Foreskin fibroblast (primary cell): ENCODE measurements at places on chromosomes 3 and 15.

DNA sequence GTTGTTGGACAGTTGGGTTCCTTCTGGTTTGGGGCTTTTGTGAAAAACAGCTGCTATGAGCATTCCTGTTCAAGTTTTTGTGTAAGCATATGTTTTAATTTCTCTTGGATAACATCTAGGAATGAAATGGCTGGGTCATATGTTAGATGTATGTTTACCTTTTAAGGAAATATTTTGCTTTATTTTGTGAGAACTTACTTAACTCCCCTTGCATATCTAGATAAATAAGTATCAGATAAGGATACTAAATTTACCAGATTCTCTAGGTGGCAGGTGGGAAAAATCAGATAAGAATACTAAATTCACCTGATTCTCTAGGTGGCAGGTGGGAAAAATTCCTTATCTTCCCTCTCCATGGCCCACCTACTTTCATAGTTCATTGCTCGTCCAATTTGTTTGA, 1.1 kb upstream of the PLS1 start:
- DNase-seq: no peak

- no peak for DNase-seq
Observed at GRCh38 chr3:153639631-153640030, 477.6 kb downstream of the RAP2B start.

GRCh38 chr3:106036696-106037095, 167.9 kb upstream of the CBLB start:
- no peak for DNase-seq

GRCh38 chr15:67185621-67186225, 68.7 kb downstream of the AAGAB start:
- DNase-seq: peak; percentile 68

DNA sequence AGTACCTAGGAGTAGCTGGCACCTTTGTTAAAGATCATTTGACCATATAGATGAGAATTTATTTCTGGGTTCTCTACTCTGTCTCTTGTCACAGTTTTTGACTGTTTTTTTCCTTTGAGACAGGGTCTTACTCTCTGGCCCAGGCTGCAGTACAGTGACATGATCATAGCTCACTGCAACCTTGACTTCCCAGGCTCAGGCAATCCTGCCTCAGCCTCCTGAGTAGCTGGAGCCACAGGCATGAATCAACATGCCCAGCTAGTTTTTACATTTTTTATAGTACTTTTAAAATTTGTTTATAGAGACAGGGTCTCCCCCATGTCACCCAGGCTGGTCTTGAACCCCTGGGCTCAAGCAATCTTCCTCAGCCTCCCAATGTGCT, 45.0 kb downstream of the BCL2L10 start:
- peak; percentile 29 for DNase-seq

GRCh38 chr3:18111796-18112232, 313.3 kb downstream of the SATB1 start:
- no peak for DNase-seq

DNA sequence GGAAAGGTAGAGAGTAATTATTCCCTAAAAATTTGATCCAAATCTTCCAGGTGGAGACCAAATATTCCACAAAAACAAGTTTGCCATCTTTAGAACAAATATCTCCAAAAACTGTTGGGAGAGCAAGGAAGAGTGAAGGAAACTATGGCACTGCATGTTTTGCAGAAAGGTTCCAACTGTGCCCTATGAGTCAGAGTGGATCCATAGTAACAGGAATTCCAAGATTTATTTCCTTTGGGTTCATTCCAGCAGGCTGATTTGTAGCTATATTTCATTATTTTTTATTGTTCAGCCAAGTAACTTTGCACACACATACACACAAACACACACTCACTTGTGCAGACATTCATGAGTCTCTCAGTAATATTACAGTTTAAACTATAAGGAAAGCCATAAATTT, 459.7 kb upstream of the EPHA6 start:
- DNase-seq: no peak

- peak; percentile 90 for DNase-seq
Observed at GRCh38 chr15:75718328-75718727, 5.7 kb upstream of the CSPG4 start.

DNA sequence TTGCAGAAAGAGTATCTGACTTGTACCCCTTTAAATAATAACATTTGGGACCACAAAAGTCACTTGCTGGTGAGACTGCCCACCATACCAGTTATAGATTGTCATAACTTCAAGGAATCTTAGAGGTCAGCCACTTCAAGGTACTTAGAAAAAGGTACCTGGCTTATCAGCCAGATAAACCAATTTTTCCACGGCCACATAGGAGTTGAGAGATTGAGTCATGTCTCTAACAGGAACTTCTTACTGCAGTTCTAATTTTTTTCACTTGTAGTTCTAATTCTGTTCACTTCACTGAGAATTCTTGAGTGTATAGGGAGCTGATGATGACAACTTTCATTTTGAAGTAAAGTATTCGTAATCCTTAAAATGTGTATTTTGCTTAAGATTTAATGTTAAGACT, 317.1 kb upstream of the CBLB start:
- no peak for DNase-seq

DNA sequence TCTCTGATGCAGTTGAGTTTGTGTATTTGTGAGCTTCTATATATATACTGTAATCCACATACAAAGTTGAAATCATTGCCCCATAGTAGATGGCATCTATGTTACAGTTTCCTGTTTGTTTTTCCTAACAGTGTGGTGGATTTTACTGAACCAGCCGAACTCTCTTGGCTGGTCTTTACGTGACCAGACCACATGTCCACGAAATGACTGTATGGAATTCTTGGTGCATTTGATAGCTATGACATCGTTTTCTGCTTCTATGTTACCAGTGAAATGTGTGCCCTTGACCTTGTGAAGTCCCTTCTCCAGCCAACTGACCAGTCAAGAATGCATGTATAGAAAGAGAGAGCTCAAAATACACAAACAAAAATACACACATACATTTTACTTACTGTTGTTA, 1.8 kb downstream of the KCNMB2 start:
- peak; percentile 6 for DNase-seq

DNA sequence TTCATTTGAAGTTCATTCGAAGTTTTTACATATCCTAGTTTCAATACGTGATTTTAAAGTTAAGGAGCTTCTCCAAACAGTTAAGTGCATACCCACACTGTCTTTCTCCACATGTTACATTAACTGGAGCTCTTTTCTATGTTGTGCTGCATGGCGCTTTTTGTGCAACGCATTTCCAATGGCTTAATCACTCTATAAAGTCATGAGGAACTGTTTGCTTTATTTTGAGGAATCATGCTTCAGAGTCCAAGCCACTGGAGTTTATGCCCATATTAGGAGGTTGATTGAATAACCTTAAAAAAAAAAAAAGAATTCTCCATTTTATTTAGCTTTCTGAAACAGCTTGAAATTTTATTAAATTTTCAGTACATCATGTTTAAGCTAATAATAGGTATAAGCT, 109.4 kb upstream of the MBNL1 start:
- peak; percentile 79 for DNase-seq

DNA sequence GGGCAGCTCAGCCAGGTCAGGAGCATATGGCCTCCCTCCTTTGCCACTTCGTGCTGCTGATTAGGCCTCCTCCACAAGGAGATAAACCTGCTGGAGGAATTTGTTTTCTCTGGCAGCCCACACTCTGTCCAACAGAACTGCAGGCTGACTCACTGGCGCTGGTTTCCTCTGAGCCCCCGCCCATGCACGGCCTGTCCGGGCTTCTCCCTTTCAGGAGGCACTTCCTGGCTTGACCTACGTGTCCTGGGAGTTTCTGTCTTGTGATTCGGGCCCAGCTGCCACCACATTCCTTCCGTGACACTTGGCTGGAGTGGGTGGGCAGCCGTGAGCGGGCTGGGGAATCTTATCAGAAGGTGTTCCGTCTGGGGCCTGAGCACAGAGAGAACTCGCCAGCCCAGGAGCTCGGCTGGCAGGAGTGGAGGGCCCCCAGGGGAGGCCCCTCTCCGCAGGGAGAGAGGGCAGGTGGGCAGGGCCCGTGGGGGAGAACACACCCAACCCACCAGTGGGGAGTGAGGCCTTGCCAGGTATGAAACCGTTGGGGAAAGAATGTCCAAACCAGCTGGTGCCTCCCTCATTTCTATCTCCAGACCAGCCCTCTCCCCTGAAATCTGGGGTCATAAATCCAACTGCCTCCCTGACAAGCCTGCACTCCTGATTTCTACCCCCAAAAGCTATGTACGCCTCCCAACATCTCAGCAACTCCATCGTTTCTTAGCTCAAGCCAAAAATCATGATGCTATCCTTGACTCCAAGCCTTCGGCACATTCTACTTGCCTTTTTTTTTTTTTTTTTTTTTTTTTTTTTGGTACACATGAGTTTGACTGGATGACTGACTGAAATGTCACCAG, 110.6 kb upstream of the MEF2A start:
- DNase-seq: peak; percentile 91

DNA sequence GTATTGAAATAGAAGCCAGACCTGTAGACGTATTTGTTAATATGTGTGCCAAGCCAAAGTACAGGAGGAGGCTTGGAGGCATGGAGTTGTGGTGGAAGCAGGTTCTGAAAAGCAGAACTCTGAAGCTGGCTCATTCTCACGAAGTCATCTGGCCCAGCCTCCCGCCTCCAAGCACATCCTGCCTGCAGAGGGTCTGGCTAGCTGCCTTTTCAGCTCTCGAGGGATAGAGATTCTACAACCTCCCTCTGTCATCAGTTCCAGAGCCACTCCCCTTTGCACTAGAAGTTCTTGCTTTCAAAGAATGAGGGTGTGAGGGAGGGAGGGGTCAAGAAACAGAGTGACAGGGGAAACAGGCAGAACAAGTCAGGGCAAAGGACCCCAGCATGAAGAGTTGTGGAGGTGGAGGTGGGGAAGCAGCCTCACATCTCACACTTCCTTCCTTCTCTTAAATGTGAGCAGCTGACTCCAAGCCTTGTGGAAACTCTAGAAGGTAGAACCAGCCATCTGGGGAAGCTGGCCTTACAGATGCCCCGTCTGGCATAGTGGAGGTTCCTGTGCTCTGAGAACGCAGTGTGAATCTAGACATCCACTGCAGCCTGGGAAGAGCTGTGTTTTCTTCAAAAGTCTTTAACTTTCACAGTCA, 95.3 kb downstream of the SLC49A4 start:
- DNase-seq: peak; percentile 29

DNA sequence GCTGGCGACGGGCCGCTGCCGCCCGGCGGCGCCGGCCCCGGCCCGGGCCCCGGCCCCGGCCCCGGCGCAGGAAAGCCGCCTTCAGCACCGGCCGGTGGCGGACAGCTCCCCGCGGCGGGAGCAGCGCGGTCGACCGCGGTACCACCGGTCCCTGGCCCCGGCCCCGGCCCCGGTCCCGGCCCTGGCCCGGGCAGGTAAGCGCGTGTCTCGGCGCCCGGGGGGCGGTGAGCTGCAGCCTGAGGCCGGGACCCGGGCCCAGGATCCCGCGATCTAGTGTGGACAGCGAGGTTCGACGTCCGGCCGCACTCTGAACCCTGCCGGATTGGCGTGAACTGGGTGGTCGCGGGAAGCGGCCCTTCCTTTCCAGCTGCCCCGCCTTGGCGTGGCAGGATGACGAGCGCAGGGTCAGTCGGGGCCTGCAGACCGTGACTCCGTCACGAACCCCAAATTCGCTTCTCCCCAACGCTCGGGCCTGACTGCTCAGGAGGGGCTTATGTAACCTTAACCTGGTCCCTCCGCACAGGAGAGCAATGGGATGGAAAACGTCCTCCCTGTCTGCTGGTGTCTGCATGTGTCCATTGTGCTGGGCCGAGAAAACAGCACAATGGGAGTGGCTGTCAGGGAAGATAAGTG, 472 bp downstream of the BSN start:
- peak; percentile 70 for DNase-seq

GRCh38 chr15:69489073-69489571, 36.5 kb downstream of the RPLP1 start:
- DNase-seq: no peak

DNA sequence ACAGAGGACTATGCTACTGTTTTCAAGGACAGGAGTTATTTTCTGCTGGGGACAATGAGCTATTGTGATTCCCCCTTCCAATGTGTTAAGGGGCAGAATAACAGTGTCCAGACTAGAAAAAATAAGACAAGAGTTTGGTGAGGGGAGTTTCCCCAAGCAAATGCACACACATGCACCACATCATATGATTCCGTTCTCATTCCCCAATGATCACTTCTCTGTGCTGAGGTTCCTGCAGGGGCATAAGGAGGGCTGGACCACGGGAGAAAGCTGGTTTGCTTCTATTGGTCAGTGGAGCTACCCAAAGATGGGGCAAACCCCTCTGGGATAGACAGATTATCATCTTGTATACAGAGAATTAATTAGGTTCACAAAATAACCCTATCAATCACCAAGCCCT, 80.6 kb downstream of the RBPMS2 start:
- no peak for DNase-seq

DNA sequence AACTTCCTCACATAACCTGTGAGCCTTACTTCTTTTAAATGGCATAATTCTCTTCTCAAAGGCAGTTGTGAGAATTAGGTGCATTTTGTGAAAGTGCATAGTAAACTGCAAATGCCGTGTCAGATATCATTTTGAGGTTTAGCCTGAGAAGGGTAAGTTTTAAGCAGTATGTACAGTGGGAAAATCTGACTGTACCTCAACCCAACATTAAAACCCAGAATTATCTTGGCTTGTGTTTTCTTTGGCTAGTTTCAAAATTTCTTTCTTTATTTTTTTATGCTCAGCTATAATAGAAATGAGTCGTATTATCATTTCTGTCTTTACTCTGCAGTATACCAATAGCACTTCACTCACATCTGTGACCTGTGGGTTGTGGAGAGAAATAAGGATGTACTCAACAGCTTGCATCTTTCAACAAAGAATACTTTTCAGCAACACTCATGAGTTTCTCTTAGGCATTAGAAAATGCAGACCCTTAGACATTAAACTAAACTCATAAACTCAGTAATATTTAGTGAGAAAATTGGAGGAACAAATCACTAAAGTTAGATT, 65.7 kb downstream of the RASA2 start:
- no peak for DNase-seq

DNA sequence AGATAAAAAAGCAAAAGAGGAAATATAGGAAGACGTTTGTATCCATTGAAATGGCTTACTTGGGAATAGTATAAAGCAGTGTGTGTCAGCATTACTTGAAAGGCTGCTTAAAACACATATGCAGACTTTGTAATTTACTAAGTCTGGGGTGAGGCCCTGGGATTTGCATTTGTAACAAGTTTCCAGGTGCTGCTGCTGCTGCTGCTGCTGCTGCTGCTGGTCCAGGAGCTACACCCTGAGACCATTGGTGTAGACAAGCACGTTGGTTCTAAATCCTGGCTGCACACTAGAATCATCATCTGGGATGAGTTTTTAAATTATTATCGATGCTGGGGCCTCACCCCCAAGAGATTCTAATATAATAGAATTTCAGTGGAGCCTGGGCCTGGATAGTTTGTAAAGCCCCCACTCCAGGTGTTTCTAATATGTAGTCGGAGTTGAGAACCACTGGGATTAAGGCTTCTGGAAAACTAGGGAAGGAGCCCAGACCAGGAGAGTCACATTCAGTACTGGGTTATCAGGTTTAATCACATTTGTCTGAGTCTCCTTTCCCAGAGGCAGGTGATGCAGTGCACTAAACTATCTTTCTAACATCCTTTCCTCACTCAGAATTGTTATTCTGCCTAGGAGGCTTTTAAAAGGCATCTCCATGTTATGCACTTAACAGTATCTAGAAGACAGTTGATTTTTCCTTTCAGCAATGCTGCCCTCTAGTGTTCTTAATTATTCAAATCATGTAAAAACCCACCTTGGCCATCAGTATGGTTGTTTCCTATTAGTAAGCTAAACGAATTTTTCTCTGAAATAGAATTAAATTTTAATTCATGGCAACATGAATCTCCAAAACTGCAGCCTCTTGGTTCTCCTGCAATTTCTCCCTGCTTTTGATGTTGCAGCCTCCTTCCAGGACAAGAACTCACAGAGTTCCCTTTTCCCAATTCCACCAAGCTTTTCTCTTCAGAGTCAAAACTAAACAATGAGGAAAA, 45.4 kb downstream of the SSR3 start:
- DNase-seq: peak; percentile 45
